Inflammatory macrophage treated with lipopolysaccharide for 1 hour (primary cell): ENCODE measurements at places on chromosomes 11 and 22.

- no peak for DNase-seq
These were observed 471.0 kb downstream of the INSC start for GRCh38 chr11:15585602-15586331.

DNA sequence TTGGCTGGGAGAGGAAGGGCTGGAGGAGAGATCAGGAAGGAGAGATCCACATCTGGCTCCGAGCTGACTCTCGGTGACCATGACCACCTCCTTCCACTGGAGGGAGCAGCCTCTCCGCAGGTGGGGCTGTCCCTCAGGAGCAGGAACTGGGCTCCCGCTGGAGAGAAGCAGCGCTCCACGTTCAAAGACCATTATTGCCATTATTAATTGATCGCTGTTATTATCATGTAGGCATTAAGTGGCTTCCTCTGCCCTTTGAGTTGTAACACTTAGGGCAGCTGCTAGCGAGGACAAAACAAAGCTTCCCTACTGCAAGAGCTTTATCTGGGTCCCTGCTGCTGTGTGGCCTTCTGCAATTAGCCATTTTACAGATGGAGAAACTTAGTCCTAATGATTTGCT is 251.9 kb downstream of the ST3GAL4 start:
- DNase-seq = peak; percentile 2

DNA sequence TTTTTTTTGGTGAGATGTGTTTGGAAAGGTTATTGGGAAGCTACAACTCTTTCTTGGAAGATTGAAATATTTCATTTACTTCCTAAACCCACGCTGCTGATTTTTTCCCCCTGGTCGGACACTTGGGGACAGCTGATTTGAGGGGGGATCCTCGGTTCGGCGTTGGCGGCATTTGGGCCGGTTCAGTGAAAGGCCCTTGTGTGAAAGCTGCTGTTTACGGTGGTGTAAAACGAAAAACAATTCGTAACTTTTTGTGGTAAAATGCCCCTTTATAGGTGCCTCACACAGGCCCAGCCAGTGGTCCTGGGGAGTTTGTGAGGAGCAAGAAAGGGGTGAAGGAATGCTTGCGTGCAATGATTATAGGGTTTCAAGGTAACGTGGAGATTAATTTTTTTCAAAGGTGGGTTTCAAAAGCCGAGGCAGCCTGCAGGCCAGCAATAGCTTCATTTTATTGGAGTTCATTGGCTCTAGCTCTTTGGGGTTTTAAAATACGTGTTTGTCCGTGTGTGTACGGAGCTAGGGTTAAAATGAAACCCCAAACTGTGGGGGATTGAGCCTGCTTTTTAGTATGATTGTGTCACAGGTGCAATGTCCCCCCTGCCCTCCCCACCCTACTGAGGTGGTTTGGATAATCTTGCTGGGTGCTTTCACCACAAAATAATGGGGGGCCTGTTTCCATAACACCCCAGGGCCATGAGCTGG is 77.2 kb upstream of the PPARA start:
- DNase-seq = no peak

GRCh38 chr11:35134403-35135148 is 4.4 kb upstream of the CD44 start:
- DNase-seq = peak; percentile 62

DNA sequence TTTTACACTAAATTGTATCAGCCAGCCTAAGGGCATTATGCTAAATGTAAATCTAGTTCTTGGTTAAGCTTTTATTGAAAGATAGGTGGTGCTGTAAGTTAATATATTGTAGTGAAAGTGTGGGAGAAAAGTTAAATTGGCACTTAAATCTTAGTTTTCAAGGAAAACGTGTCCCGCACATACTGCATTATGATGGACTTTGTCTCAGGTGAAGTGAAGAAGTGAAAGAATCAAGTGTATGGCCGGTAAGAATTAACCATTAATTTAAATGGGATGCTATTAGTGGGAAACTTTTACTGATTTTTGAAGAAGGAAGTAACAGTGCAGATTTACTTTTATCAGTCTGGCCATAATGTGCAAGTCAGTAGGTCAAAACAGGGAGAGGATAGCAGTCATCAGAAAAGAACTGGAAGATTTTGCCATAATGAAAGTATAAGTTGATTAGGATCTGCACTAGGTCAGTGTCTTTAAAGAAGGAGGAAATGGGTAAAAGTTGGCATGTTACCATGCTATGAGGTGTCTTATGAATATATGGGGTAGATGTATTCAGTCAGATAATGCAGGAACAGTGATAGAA is 81.6 kb downstream of the PDHX start:
- DNase-seq = peak; percentile 62

GRCh38 chr11:88435415-88435814 is 97.9 kb upstream of the CTSC start:
- DNase-seq = peak; percentile 49

DNA sequence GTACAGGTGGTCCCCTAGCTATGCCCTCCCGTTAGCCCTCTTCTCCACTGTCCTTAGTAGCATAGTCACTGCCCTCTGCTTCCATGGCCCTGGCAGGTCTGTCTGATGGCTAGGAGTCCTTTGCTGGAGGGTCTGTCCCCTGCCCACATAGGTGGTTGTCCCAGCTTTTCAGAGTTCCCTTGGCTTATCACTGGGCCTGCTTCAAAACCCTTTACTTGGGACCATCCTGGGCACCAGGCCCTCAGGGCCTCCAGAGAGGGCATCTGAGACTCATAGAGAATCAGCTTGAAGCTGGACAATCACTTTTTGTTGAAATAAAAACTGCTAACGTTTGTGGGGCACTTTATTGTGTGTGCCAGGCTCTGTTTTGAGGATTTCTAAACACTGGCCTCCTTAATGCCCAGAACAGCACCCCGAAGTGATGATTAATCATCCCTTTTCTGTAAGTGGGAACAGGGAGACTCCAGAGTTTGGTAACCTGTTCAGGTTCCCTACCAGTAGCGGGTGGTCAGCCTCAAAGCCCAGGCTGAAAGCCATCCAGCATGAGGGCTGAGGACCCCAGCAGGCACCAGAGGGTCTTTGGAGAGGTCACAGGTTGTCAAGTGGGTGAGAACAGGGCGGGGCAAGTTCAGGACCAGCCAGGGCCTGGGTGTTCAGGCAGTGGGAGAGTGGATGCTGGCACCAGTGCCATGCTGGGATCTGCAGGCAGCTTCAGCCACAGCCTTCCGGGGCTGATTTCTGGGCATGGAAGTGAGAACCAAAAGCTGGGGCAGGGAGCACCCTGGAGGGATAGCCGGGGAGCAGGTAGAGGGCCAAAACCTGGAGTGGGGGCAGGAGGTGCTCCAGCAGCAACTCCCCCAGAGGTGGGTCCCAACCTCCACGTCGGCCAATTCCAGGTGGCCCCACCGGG is 495 bp upstream of the KCNK4 start:
- peak; percentile 52 for DNase-seq

- DNase-seq = no peak
These were observed 71.4 kb downstream of the BUD13 start for GRCh38 chr11:116701297-116701801.

GRCh38 chr11:74279256-74279655 is 32.2 kb downstream of the P4HA3 start:
- no peak for DNase-seq

DNA sequence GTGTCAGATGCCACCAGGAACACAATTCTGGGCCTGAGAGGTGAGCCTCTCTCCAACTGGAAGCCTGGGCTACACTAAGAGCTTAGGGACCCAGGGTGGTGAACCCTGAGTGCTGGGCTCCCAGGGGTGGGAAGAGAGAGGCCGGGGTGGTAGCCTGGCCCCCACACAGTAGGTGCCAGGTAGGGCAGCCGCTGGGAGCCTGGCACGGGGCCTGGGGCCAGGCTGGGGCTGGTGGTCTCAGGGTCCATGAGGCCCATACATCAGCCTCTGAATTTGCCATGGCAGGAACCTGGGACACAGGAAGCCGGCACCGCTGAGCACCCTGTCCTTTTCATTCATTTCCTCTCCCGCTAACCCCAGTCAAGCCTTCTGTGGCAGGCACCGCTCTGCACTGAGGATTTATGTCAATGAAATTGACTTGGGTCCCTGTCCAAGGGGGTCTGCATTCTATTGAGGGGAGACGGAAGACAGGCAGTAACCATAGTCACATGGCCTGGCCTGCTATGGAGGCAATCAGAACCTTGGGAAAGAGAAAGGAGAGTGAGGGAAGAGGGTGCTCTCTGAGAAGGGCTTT is 8.6 kb downstream of the MYEOV start:
- DNase-seq = no peak

- no peak for DNase-seq
These were observed 207.9 kb downstream of the DYNC2H1 start for GRCh38 chr11:103317118-103317517.

- no peak for DNase-seq
These were observed 62.4 kb downstream of the BRD1 start for GRCh38 chr22:49765091-49765771.

- DNase-seq = no peak
These were observed 65.4 kb downstream of the LINC01488 start for GRCh38 chr11:69546735-69547370.

GRCh38 chr11:12889243-12889642 is 119.9 kb upstream of the RASSF10 start:
- DNase-seq = peak; percentile 85

DNA sequence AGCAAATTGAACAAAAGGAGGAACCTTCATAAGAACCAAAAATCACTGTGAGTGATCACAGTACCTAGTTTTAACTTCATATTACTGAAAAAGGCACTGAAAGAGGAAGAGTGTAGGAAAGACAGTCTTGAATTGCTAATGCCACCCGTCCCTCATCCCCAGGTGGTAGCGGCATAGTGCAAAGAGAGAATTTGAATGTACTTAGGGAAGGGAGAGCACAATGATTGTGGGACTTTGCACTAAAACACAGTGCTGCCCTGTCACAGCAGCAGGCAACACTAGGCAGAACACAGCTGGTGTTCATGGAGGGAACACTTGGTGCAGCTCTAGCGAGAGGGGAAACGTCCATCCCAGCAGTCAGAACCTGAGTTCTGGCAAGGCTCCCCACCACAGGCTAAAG is 716.3 kb upstream of the ANO5 start:
- no peak for DNase-seq

DNA sequence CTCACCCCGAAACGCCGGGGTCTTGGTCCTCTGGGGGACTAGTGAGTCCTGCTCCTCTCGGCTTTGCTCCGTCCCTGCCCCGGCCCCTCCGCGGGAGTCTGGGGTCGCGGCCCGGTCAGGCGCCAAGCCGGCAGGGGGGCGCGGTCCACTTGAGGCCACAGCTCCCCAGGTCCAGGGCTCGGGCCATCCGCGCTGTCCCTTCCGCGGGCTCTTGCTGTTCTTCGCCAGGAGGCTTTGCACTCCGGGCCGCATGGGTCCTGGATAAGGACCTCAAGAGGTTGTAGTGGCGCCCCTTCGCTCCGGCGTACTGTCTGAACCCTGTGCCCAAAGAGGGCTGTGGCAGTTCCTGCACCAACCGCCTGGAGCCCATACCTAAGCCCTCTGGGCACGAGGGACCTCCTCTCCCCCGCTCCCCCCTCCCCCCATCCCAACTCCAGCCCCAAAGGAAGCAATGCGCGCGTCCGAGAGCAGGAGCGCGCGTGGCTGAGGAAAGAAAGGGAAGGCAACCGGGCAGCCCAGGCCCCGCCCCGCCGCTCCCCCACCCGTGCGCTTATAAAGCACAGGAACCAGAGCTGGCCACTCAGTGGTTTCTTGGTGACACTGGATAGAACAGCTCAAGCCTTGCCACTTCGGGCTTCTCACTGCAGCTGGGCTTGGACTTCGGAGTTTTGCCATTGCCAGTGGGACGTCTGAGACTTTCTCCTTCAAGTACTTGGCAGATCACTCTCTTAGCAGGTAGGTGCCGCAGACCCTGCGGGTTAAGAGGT is at the start of gene ADM:
TSS of gene ADM (plus strand) at position 579 of the 767 bp plus-strand sequence. CDS start 628 bp downstream, outside the sequence.
- DNase-seq = peak; percentile 88

- DNase-seq = no peak
These were observed 3.5 kb downstream of the VPS37C start for GRCh38 chr11:61157743-61158142.

DNA sequence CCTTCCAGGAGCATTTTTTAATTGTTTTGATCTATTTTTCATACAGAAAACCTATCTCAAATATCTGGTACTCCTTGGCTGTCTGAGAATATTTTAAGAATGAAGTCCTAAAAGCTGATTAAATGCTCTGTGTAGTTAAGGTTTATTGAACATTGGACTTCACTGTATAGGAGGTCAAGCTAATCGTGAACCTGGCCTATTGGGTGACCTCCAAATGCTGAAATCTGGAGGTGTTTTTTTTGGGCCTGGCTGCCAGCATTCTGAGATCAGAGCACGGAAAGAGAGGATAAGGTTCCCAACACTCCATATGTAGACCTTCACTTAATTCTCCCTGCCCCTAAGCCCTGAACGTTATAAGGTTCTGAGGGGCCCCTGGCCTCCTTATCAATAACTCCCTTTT is 8.3 kb downstream of the IL17RA start:
- no peak for DNase-seq

DNA sequence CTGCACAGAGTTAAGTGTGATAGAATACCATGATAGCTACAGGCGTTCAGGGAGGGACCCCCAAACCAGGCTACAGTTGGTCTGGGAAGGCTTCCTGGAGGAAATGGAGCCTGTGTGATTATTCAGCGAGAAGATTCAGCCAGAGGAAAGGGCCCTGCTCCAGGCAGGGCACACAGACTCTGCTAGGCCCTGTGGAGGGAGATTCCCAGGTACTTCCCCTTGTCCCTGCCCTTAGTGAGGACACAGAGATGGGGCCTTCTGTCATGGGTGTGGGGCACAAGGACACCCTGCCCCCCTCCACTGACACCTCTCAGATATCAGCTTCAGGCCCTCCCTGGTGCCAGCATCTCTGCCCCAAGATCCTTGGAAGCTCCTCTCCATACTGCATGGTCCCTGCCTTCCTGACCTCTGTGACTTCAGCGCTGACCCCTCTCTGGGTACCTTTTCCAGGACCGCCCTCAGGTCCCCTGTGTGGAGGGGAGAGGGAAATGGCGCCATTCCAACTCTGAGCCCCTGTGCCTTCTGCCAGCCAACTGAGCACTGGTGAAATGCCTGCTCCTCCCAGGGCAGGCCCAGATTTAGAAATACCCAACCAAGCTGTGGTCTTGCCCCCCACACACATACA is 12.6 kb upstream of the POU2F3 start:
- peak; percentile 41 for DNase-seq

- peak; percentile 47 for DNase-seq
These were observed 23.9 kb upstream of the ZC3H12C start for GRCh38 chr11:110069158-110069737.

DNA sequence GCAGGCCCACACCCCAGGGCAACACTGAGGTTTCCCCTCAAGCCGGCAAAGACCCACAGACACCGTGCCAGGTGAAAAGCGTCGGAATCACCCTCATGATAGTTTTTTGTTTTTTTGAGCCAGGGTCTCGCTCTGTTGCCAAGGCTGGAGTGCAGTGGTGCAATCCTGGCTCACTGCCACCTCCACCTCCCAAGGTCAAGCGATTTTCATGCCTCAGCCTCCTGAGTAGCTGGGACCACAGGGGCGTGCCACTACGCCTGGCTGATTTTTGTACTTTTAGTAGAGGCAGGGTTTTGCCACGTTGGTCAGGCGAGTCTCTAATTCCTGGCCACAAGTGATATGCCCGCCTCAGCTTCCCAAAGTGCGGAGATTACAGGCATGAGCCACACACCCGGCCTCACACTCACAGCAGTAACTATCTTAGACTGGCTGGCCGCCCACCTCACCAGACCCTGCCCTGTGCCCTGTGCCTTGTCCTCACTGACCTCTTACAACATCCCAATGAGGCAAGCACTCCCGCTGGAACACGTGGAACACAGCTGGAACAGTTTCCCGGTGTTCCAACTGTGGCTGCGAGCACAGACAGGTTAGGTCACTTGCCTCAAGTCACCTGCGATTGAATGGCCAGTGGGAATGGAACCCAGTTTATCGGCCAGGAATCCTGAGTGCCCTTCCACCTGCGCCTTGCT is 21.1 kb downstream of the LRRC10B start:
- no peak for DNase-seq
